ENCODE measurements at places on chromosomes 4 and X. TPM values are rescaled to one million over a fixed set of nuclear protein-coding genes. Genes with fewer than 3 reads are reported as not detected.

HSFX1 gene
- 0.49 TPM for total RNA-seq

LDB2 gene
- not detected for total RNA-seq

RPL39 gene
- total RNA-seq = 1,912 TPM

FDCSP gene
- not detected for total RNA-seq

NEUROG2 gene
- total RNA-seq = 0.18 TPM

KDR gene
- total RNA-seq = not detected

MUC7 gene
- not detected for total RNA-seq

DMRTC1 gene
- not detected for total RNA-seq

OTC gene
- not detected for total RNA-seq

FATE1 gene
- total RNA-seq = not detected

CTAG1A gene
- not detected for total RNA-seq

PCYT1B gene
- total RNA-seq = not detected

APELA gene
- total RNA-seq = not detected

GABRA4 gene
- not detected for total RNA-seq

BTC gene
- not detected for total RNA-seq

ETNPPL gene
- not detected for total RNA-seq

PNMA6A gene
- total RNA-seq = 0.73 TPM

UVSSA gene
- total RNA-seq = 25.8 TPM

NPY2R gene
- total RNA-seq = not detected

F11 gene
- not detected for total RNA-seq

USP27X gene
- total RNA-seq = 1.2 TPM

MGST2 gene
- 22.4 TPM for total RNA-seq

ENPEP gene
- 0.03 TPM for total RNA-seq

AMTN gene
- total RNA-seq = not detected

ZNF674 gene
- total RNA-seq = 1.8 TPM

PTTG2 gene
- total RNA-seq = 0.66 TPM

GABRG1 gene
- not detected for total RNA-seq

NSUN7 gene
- total RNA-seq = 0.23 TPM

SLAIN2 gene
- total RNA-seq = 79.4 TPM

ADH7 gene
- total RNA-seq = not detected

EXOC1L gene
- not detected for total RNA-seq

SH2D1A gene
- total RNA-seq = 50.4 TPM

SMIM10L2A gene
- total RNA-seq = 1.3 TPM

EDA gene
- total RNA-seq = 1.6 TPM

RNF128 gene
- total RNA-seq = not detected

SUPT20HL1 gene
- 0.07 TPM for total RNA-seq

DCLK2 gene
- not detected for total RNA-seq

DUSP21 gene
- total RNA-seq = not detected

HSFX4 gene
- not detected for total RNA-seq

PGAM4 gene
- total RNA-seq = 0.47 TPM

SPRY1 gene
- total RNA-seq = 49.0 TPM

AKAP14 gene
- not detected for total RNA-seq

NUP62CL gene
- total RNA-seq = 0.54 TPM

ADD1 gene
- 203 TPM for total RNA-seq

ETDB gene
- total RNA-seq = not detected

AIFM1 gene
- total RNA-seq = 46.0 TPM

H2BW2 gene
- not detected for total RNA-seq

SMIM43 gene
- total RNA-seq = not detected

CXorf65 gene
- 17.1 TPM for total RNA-seq

GPRASP2 gene
- total RNA-seq = 0.15 TPM

FAM149A gene
- 0.61 TPM for total RNA-seq
